Left kidney (tissue), 8 donors: ENCODE measurements at places on chromosomes 4 and X.

- no peak for DNase-seq
Measured at GRCh38 chr4:176134670-176135069, 60.7 kb downstream of the SPATA4 start.

GRCh38 chr4:118823471-118823870 is 12.5 kb downstream of the SEC24D start:
- no peak for DNase-seq

GRCh38 chr4:186400676-186401075 is 134.7 kb downstream of the F11 start:
- DNase-seq, result no peak

- DNase-seq, result no peak
Measured at GRCh38 chrX:77160301-77160700, 286.9 kb upstream of the FGF16 start.

DNA sequence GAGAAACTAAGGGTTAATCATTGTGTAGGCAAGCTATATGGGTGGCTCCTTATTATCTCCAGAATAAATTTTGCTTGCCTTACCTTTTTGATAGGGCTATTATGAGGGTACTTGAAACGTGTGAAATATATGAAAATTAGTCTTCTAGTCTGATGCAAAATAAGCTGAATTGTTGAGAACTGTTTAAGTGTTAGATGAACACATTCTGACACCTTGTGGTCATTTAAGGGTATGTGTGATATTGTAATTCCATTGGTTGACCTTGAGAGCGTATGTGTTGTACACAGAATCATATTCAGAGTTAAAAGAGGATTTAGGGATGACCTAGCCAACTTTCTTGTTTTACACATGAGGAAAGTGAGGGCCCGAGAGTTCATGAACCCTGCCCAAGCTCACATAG is 44.6 kb upstream of the LINC00632 start:
- peak; percentile 10 for DNase-seq

DNA sequence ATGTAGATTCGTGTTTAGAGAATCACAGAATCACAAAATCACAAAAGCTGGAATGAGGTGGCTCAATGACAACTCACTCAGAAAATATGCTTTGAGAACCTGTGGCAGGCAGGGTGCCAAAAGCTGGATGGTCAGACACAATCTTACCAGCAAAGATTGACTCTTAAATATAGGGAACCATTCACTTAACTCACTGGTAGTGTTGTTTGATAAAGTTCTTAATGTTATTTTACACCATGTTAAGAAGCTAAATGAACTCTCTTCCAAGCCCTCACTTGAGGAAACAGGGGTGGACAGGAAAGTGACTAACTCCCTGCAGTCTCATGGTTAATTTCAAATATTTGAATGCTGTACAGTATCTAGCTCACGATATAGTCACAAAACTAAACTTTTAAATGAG is 5.7 kb upstream of the SCOC start:
- DNase-seq, result no peak

GRCh38 chr4:189313861-189314513 is 626.7 kb upstream of the FRG1 start:
- DNase-seq, result no peak

- no peak for DNase-seq
Measured at GRCh38 chr4:82765134-82765533, 33.5 kb downstream of the SCD5 start.

DNA sequence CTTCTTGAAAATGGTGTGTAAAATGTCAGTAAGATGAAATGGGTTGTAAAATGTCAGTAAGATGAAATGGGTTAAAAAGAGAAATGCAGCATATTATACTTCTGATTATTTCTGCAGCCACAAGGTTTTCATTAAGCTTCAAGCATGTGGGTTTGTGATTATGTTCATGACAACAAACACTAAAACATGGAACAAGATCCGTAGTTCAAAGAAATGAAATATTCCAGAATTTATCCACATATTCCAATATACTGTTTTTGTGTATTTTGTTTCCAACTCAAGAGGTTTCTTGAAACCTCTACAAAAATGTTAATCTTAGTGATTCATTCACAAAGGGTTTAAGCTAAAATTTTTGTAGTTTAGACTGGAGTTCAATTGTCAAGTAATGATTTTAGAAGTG is 84.0 kb downstream of the ADAMTS3 start:
- DNase-seq, result no peak

DNA sequence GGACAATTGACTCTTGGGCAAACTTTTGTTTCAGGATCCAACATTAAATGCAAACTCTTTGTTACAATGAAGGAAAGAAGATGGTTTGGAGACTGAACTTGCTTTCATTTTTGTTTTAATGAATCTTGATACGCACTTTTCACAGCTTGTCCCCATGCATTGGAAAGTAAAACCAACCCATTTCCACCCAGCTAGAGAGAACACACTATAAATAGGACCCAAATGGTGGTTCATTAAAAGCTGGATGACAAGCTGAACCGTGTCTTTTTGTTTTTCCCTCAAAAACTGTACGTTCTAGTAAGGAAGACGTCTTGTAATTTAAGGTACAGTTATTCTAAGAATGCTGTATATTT is 95.3 kb upstream of the EGFL6 start:
- no peak for DNase-seq

DNA sequence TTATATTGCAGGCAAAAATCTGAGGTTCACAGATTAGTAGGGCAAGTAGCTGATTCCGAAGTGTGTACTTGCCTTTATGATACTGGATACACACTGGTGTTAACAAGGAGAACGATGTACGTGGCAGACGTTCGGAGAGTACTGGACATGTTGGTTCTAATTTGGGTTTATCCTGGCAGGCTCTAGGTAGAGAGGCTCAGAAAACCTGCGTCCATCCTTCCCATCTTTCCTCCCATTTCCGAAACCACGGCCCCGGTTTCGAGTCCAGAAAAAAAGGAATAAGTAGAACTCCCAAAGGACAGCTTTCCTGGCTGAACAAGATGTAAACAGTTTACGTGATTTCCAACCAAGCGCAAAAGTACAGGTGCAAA is 351 bp upstream of the SLC30A9 start:
- no peak for DNase-seq

GRCh38 chr4:147787204-147787603 is 55.3 kb downstream of the ARHGAP10 start:
- DNase-seq, result no peak

- DNase-seq, result no peak
Measured at GRCh38 chr4:133920236-133920635, 281.4 kb downstream of the PABPC4L start.

- DNase-seq, result no peak
Measured at GRCh38 chrX:116285501-116285900, 115.0 kb downstream of the AGTR2 start.

- no peak for DNase-seq
Measured at GRCh38 chrX:68917799-68918198, 89.0 kb downstream of the EFNB1 start.

- peak; percentile 51 for DNase-seq
Measured at GRCh38 chrX:102745857-102746584, 25.5 kb downstream of the GPRASP3 start.

DNA sequence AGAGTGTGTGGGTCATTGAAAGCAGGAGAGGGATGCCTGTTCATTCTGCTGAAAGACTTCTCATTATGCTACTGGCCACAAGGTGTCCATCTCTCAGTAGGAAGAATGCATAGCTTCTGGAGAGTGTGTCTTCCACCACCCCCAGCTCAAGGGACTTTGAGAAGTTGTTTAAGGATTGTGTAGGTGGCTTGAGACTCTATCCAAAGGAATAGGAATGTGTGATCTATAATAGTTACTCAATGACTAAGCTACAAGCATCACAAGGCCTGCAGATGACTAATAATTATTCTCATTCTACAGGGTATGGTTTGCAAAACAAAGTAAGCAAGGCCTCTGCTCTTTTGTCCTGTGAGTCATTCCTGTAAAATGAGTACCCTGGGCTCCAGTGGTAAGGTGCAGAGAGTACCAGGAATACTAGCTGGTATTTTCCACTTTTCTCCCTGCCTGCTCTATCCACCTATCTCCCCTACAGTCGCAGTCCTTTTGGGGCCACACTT is 279.8 kb upstream of the BOD1L1 start:
- no peak for DNase-seq

DNA sequence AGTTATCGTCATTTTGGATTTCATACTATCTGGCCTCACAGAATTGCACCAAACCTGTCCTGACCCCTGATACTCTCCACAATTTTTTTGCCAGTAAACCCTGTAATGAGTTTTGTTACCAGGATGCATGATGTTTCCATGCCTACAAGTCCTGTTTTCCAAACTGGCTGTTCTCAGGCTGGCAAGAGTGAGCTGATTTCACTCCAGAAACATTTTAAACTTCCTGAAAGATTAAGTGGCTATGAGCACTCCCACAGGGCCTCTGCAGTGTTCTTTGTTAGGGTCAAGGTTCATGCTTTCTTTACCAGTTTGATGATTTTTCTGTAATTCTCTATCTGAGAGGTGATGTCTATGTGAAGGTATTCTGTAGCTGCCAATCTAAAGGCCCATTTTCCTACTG is 31.7 kb upstream of the PDLIM3 start:
- DNase-seq, result no peak

DNA sequence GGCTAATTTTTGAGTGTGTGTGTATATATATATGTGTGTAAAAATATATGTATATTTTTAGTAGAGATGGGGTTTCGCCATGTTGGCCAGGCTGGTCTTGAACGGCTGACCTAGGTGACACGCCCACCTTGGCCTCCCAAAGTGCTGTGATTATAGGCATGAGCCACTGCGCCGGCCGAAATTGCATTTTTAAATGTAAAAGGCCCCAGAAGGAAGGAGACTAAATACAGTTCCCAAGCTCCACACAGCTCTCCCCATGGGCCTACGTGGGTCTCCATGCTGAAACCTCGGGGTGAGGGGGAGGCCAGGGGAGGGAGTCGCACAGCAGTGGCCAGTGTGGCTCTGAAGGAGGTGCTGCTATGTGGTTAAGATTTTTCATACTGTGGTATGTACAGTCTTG is 12.8 kb upstream of the CDKN2AIP start:
- DNase-seq, result no peak

GRCh38 chr4:91298156-91298700 is 1005.5 kb upstream of the GRID2 start:
- DNase-seq, result no peak

GRCh38 chr4:75922588-75922987 is 18.2 kb downstream of the NAAA start:
- no peak for DNase-seq

DNA sequence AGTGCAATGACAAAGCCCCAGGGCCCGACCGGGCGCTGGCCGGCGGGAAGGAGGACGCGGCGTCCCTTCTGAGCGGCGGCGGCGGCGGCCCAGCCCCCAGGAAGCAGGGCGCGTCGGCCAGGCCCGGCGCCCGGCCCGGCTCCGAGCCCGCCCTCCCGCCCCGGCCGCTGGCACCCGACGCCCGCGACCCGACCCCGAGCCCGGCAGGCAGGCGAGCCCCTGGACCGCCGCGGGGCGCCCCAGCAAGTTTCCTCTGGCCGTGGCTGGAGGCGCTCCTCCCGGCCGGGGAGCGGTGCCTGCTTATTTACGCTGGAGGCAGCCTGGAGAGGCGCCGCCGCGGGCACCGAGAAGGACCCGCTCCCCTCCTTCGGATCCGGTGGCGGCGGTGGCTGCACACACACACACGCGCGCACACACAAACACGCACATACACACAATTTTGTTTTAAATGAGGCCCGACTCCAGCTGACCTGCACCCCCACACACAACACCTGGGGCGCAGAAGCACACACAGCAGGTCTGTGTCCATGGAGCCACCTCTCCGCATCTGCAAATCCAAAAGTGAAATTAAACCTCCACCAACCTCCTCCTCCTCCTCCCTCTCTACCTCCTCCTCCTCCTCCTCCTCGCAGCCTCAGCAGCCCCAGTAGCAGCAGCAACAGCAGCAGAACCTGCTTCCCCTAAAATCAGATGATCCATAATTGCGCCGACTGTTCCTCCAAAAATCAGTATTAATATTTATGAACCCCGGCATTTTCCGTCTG is 669 bp downstream of the IRF2 start:
- DNase-seq, result no peak

DNA sequence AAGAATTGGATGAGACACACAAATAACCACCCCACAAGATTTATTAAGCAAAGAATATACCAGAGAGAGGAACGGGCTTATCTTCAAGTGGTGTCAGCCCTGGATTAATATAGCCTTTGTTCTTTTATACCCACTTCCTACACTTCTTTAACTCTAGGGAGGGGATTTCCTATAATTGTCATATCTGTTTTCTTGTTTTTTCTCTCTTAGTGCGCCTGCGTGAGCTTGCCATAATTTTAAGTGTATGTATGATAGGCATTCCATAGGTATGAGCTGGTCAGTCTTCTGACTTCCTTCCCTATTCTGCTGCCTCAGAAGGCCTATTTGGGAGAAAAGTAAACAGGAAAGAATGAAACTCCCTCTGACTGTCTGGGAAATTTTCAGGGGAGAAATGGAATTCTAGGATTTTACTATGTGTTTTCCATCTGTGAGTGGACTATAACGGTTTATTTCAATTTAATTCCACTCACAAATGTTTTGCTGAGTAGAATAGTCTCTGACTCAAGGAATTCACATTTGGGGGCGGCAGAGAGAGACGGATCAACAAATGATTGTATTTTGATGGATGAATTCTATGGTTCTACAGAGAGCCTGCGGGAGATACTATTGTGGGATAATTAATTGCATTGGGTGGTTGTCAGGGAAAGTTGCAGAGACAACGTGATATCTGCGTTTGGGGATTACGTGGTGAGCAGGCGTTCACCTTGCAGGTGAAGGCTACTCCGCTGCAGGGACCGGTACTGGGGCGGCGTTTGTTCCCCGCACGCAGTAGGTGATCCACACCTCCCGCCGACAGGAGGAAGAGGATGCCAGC is 626 bp upstream of the CEP135 start:
- DNase-seq, result peak; percentile 15

DNA sequence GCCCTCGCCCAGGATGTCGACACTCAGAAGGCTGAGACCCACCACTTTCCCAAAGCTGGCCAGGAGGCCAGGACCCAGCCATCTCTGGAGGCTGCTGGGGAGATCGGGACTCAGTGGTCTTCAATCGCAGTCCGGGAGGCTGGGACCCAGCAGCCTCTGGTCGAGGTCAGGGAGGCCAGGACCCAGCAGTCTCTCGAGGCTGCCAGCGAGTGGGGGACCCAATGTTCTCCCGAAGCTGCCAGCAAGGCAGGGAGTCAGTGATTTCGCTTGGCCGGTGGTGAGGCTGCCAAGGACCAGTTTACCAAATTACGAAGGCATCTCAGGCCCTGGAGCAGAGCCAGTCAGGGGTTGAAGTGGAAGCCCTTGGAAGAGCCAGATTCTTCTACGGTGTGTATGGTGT is 181.6 kb downstream of the NAF1 start:
- no peak for DNase-seq

GRCh38 chrX:124680287-124680686 is 333.9 kb downstream of the SH2D1A start:
- no peak for DNase-seq

- DNase-seq, result no peak
Measured at GRCh38 chrX:69457756-69458155, 46.4 kb upstream of the NALF2 start.

GRCh38 chrX:19565605-19566004 is 50.3 kb upstream of the MAP3K15 start:
- no peak for DNase-seq
